ENCODE measurements at places on chromosomes 11 and 22.

DNA sequence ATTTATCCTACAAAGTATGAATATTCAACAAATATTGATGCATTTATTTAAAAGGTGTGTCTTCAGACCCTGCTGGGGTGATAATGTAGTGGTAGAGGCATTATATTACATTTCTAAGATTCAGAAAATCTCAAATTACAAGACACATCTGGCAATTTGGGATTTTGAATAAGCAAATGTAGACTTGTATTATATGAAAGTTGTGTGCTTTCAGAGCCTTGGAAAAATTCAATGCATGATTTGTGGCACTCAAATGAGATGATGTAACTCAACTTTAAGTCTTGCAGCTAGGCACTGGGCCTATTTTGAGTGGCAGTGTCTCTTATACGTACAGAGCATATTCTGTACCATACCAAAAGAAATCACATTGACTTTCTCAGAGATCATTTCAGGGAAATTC, 214.4 kb downstream of the ETS1 start:
- no peak for DNase-seq

DNA sequence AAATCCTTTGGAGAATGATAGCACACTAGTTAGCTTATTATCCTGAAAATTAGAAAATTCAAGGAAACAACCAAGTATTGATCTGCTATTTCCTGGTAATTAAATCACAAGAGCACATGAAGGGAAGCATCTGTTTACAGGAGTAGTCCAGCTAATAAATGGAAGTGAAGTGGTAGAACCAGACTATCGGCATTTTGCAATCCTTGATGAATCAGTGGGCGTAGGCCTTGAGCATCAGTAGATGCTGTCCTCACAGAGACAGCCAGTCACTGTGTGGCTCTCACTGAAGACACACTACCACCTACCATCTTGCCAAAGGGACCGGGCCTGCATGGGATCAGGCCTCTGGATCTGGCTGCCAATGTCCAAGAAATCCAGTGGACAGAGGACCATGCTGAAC, 69.8 kb downstream of the FBLN1 start:
- no peak for DNase-seq

DNA sequence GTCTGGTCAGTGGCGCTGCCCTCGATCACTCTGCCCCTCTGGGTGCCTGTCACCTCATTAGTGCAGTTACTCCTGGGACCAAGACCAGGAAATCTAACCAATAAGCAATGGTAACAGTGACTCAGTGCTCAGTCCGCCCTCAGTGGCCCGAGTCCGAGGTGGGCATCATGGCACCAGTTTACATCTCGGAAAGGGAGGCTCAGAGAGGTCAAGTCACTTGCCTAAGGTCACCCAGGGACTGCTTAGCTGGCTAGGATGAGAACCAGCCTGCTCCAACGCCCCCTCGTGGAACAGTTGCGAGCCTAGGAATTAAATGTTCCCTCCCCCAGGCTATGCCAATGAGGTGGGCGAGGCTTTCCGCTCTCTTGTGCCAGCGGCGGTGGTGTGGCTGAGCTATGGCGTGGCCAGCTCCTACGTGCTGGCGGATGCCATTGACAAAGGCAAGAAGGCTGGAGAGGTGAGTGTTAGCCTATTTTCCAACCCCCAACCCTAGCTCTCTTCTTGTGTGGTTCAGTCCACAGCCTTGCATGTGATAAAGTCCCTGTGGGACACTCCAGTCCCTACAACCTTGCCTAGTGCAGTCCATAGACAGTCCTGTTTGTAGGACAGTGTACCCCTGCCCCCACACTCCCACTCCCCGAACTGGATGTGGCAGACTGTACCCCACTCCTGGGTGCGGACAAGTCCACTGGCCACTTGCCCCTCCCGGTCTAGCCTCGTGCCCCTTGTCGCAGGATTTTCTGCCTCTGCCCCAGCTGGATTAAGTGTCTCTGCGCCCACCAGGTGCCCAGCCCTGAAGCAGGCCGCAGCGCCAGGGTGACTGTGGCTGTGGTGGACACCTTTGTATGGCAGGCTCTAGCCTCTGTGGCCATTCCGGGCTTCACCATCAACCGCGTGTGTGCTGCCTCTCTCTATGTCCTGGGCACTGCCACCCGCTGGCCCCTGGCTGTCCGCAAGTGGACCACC, 1.1 kb downstream of the MTFP1 start:
- peak; percentile 80 for DNase-seq

- DNase-seq = no peak
Observed at GRCh38 chr11:57630171-57630570, 19.5 kb downstream of the YPEL4 start.

- no peak for DNase-seq
Observed at GRCh38 chr22:22037229-22037628, 54.6 kb upstream of the TOP3B start.

- DNase-seq = no peak
Observed at GRCh38 chr11:72069787-72070251, 10.5 kb downstream of the NUMA1 start.

GRCh38 chr22:35746248-35746647, 28.6 kb downstream of the APOL5 start:
- DNase-seq = no peak

GRCh38 chr22:29647954-29648737, 44.7 kb downstream of the NF2 start:
- DNase-seq = no peak

GRCh38 chr22:20574920-20575353, 67.5 kb downstream of the MED15 start:
- DNase-seq = no peak

- no peak for DNase-seq
Observed at GRCh38 chr11:22521226-22521625, 104.4 kb downstream of the FANCF start.

GRCh38 chr22:49052023-49052538, 775.6 kb downstream of the BRD1 start:
- DNase-seq = no peak

GRCh38 chr11:93611836-93612677, 49.4 kb upstream of the CEP295 start:
- DNase-seq = no peak

GRCh38 chr11:64331569-64332371, 8.2 kb upstream of the CCDC88B start:
- DNase-seq = peak; percentile 68

GRCh38 chr11:117664897-117665296, 132.1 kb downstream of the DSCAML1 start:
- no peak for DNase-seq

DNA sequence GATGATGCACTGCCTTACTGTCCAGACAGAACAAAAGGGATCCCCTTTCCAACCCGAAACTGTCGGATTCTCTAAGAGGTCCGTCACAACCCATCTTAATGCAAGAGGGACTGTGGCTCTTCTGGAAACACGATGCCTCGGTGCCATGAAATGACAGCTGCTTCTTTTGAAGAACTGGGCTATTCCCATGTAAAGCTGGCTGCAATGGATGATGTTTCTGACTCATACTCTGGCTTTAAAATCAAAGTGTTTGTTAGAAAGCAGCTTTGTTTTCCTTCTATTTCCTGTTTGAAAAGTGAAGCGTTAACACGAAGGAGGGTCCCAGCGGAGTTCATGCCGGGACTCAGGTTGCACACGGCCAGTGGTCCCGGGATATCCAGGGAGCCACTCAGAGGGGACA, 3.1 kb downstream of the TP53AIP1 start:
- no peak for DNase-seq

DNA sequence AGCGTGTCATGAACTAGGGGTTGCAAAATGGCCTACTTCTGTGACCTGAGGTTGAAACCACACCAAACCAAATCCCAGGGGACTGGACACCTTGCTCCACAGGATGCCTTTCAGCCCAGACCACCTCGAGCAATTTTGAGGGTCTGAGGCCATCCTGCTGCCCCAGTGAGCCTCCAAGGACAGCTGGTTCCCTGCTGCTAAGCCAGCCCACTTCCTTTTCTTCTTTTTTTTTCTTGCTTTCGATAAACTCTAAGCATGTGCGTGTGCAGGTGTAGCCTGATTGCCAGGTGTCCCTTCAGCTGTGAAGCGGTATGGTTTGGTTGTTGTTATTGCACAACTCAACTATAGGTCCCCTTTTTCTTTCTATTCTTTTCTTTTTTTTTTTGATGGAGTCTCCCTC, 2.7 kb downstream of the CRYBB1 start:
- no peak for DNase-seq

DNA sequence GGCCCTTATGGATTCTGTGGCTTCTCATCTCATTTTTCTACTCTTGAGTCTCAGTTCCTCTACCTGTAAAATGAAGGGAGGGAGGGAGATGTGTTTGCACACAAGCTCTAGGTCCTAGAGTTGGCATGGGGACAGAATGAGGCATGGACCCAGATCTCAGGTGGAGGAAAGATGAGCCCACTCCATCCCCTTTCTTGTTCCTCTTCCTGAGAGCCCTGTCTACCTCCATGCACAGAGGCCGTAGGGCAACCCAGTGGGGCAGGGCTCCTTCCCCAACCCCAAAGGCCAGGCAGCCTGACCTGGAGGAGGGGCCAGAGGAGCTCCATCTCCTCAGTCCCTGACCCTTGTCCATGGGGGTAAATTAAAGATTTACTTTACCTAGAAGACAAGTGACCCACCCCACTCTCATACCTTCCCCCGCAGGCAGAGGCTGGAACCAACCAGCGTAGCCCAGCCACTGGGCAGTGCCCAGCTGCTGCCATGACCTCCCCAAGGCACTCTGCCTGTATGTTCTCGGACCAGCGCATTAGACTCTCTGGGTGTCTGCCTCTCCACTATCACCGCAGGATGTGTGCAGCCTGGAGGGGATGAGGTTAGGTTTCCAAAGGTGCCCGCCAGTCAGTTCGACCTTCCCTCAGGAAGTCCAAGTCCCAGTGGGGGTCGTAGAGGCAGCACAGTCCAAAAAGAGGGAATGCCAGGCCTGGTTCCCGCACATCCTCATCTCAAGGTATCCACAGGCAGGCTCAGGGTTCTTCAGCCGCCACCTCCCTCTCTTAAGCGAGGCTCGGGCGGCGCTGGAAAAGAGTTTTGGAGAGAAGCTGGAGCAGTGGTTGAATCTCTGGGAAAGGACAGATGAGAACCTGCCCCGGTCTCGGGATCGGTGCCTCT, 3.0 kb downstream of the SMTN start:
- DNase-seq = no peak

DNA sequence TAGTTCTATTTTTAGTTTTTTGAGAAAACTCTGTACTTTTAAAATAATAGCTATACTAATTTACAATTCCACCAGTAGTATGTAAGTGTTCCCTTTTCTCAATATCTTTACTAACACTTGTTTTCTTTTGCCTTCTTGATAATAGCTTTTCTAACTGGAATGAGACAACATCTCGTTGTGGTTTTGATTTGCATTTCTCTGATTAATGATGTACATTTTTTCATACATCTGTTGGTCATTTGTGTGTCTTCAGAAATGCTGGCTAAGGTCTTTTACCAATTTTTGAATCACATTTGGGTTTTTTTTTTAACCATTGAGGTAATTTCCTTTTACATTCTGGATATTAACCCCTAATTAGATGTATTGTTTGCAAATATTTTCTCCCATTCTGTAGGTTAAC, 258.9 kb downstream of the DYNC2H1 start:
- DNase-seq = no peak

DNA sequence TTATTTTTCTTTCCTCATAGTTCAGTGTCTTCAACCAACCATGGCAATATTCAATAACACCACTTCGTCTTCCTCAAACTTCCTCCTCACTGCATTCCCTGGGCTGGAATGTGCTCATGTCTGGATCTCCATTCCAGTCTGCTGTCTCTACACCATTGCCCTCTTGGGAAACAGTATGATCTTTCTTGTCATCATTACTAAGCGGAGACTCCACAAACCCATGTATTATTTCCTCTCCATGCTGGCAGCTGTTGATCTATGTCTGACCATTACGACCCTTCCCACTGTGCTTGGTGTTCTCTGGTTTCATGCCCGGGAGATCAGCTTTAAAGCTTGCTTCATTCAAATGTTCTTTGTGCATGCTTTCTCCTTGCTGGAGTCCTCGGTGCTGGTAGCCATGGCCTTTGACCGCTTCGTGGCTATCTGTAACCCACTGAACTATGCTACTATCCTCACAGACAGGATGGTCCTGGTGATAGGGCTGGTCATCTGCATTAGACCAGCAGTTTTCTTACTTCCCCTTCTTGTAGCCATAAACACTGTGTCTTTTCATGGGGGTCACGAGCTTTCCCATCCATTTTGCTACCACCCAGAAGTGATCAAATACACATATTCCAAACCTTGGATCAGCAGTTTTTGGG, at the start of gene OR51T1:
TSS of gene OR51T1 (plus strand) at position 41 of the 641 bp plus-strand sequence. CDS start at position 41, 0 bp downstream.
- DNase-seq = no peak

- DNase-seq = no peak
Observed at GRCh38 chr11:28636033-28636432, 527.8 kb downstream of the METTL15 start.

GRCh38 chr11:128732471-128733277, 38.8 kb downstream of the FLI1 start:
- no peak for DNase-seq

DNA sequence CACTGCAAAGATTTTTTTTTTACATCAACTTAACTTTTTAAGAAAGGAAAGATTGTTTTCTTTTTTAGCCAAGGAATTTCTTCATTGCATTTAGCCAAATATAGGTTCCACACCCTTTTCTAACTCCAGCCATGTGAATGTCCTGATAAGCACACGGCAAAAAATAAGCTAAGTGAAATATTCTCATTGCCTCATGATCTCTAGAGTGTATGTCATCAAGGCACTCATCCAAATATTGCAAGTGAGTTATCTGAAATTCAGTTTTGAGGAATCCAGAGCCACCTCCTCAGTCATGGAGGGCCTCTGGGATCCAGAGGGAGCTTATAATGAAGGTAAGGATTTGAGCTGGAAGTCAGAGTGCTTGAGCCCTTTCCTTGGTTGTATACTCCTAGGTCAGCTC, 80.0 kb downstream of the BLID start:
- no peak for DNase-seq

GRCh38 chr22:42863349-42863961, 6.4 kb upstream of the ARFGAP3 start:
- DNase-seq = no peak

GRCh38 chr11:114044042-114044871, 15.3 kb upstream of the ZBTB16 start:
- no peak for DNase-seq

DNA sequence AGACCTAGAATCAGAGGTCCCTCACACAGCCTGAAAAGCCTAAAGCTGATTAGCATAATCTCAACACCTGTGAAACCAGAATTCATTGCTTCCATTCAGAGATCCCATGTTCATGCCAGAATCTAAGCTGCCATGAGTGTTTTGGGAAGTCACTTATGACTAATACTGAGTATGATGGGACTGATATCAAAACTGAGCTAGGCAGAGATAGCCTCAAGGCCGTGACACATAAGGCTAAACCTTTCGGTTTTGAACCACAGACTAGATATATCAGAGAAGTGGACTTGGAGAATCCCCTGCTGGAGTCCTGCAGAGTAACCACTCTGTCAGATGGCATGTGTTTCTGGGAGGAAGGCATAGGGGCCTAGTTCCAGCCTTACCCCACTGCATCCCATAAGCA, 23.1 kb upstream of the GLYATL2 start:
- no peak for DNase-seq

DNA sequence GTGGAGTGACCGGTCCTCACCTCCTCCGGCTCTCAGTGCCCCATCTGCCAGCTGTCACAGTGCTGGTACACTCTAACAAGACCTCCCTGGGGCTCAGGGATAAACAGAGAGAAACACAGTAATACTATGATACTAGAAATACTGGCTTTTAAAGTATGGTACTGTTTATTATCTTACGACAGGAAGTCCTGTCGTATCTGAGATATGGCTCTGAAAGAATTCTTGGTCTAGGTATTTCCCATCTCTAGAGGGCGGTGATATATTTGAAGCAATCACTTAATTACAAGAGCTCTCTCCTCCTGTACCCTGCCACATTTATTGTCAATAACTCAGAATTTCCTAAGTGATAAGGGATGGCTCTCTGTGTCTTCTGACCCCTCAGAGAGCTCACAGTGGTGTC, 119.1 kb downstream of the RRM1 start:
- DNase-seq = no peak

GRCh38 chr22:29834046-29834445, 4.0 kb downstream of the ASCC2 start:
- no peak for DNase-seq

Data from stimulated activated CD8-positive, alpha-beta memory T cell treated with anti-CD3 and anti-CD28 coated beads, Interleukin-7, amount 100 ng/mL, for 4 hours (primary cell).